ENCODE measurements at places on chromosomes 12 and 14.

DNA sequence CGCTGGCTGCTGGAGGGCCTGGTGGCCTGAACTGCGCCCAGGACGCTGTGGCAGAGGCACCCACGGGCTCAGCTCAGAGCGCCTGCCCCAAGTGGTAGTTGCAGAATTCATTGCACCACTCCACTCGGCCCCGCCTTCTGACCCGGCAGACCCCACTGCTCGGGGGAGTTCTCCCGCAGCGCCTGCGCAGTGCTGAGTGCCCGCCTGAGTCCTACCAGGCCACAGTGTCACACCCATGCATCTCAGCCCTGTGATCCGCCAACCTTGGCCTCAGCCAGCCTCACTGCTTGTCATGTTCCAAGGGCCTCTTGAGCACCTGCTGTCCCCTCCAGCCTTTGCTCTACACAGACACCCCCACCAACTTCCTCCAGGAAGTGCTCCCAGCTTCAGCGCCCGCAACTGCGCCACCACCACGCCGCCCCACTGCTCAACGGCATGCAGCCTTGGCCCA is 12.2 kb downstream of the DEGS2 start:
- no peak for DNase-seq

DNA sequence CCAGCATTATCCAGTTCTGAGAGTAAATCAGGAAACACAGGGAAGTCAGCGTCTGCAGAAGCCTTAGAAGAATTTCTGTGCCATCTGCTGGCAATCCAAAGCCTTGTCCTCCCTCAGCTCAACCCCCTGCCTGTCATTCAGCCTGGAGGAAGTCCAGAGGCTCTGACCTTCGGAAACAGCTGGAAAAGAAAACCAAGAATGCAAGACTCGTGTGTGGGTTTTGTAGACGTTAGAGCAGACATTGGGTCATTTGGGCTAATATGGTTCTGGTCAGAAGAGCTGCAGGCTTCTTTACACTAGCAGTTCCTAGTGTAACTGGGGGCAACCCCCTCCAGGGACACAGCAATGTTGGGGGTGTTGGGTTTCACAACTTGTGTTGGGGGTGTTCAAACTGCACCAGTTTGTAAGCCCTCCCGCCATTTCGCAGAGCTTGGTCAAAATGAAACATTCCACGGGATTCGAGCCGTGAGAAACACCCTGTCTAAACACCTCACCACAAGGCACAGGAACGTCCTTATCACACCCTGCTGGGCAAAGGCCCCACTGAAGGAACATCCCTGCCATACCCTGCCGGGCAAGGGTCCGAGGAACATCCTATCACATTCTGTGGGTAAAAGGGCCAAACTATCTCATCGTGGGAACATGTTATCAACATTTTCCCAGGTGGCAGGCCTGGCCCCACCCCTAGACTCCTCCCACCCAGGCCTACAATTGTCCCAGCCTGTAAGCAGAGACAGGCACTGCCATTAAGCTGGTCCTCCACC is 21.0 kb upstream of the SERPINA4 start:
- DNase-seq: no peak

- no peak for DNase-seq
Measured at GRCh38 chr12:103561174-103561573, 25.9 kb upstream of the STAB2 start.

GRCh38 chr12:132411457-132411856 is 78.5 kb upstream of the FBRSL1 start:
- DNase-seq: no peak

GRCh38 chr12:52531566-52532300 is 11.5 kb upstream of the KRT5 start:
- no peak for DNase-seq

- DNase-seq: no peak
Measured at GRCh38 chr14:26293909-26294308, 303.9 kb downstream of the NOVA1 start.

- DNase-seq: no peak
Measured at GRCh38 chr14:36224176-36224575, 47.7 kb upstream of the PTCSC3 start.

DNA sequence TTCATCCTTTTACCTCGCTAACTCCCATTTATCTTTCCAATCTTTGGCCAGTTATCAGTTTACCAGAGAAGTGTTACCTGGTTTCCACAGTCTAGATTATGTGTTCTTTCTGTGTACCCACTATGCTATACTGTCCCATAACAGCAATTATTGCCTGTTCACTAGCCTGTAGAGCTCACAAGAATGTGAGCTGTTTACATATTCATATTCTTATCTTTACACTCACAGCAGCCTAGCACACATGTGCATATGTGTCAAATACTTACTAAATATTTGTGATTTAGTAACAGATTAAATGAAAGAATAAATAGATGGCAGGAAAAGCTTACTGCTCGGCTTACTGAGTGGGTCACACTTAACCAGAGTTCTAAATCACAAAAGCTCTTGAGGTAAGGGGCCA is 97.8 kb downstream of the NOVA1 start:
- DNase-seq: no peak

- DNase-seq: no peak
Measured at GRCh38 chr12:95549392-95550084, 1.7 kb downstream of the USP44 start.

- DNase-seq: no peak
Measured at GRCh38 chr14:51419685-51420084, 179.6 kb downstream of the TMX1 start.

- DNase-seq: no peak
Measured at GRCh38 chr12:132518354-132518992, 28.5 kb downstream of the FBRSL1 start.

- DNase-seq: no peak
Measured at GRCh38 chr12:6104842-6105241, 19.6 kb downstream of the VWF start.

- no peak for DNase-seq
Measured at GRCh38 chr14:64720131-64720576, 15.9 kb downstream of the PLEKHG3 start.

GRCh38 chr12:109461049-109461845 is 15.9 kb downstream of the KCTD10 start:
- DNase-seq: no peak

DNA sequence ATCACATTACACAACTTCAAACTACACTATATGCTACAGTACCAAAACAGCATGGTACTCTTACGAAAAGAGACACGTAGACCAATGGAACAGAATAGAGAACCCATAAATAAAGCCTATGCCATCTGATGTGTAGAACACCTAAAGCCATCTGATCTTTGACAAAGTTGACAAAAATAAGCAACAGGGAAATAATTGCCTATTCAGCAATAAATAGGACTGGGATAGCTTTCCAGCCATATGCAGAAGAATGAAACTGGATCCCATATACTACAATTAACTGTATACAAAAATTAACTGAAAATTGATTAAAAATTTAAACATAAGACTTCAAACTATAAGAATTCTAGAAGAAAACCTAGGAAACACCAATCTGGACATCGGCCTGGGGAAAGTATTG is 120.7 kb downstream of the PTPRO start:
- no peak for DNase-seq

GRCh38 chr14:53951243-53951626 is 5.4 kb downstream of the BMP4 start:
- DNase-seq: no peak

DNA sequence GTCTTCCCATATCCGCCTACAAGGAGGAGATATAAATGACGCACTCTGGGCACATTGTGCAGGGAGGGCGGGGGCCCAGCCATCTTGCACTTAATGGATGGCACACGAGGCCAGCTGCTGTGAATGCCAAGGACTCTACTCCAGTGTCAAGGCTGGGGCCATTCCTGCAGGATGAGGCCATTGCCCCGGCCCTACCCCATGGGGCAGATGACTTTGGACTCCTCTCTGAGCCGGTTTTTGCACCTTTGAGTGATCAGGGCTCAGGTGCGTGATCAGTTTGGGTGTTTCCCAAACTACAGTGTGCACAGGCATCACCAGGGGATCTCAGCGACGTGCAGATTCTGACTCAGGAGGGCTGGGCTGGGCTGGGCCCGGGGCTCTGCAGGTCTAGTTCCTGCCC is 16.1 kb downstream of the MMAB start:
- DNase-seq: no peak

- peak; percentile 26 for DNase-seq
Measured at GRCh38 chr14:68466491-68466977, 326.3 kb downstream of the ZFP36L1 start.

DNA sequence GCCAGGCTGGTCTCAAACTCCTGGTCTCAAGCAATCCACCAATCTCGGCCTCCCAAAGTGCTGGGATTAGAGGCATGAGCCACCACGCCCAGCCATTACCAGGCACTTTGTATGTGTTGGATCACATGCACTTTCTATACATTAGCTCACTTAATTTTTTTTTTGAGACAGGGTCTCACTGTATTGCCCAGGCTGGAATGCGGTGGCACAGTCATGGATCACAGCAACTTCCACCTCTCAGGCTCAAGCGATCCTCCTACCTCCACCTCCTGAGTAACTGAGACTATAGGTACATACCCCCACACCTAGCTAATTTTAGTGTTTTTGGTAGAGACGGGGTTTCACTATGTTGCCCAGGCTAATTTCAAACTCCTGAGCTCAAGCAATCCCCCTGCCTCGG is 203.0 kb upstream of the MYL2 start:
- no peak for DNase-seq

DNA sequence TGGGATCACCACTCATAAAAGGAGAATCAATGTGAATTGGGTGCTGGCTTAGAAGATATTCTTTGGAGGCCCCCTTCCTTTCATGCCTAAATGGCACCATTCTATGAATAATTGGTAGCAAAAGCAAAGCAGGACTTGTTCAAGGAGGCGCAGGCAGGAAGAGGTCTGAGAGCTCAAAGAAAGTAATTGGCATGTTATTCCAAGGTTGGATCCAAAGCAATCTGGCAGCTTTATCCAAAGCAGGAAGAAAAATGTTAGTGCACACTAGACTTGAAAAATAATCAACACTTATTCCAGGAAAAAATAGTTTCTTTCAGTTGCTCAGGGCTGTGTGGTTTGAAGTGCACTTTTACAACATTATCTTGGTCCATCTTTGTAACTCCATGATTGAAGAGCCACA is 326.4 kb downstream of the NUAK1 start:
- DNase-seq: no peak

DNA sequence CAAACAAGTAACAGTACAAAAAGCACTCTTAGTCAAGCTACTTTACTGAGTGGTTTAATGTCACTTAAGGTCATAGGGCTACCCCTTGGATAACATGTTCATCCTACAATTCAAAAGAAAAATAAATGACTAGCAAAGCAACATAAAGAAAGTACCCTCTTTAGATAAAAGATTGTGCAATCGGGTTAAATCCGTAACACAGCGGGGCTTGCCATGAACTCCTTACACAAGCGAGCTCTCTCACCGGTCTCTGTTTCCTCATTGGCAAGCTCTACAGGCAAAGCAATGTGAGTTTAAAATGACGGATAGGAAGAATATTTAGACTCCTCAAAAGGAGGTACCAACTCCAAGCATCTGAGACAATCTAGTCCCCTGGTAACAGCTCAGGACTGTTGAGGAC is 140.6 kb downstream of the EGLN3 start:
- no peak for DNase-seq

GRCh38 chr14:96245710-96246538 is 10.1 kb upstream of the BDKRB1 start:
- DNase-seq: no peak

DNA sequence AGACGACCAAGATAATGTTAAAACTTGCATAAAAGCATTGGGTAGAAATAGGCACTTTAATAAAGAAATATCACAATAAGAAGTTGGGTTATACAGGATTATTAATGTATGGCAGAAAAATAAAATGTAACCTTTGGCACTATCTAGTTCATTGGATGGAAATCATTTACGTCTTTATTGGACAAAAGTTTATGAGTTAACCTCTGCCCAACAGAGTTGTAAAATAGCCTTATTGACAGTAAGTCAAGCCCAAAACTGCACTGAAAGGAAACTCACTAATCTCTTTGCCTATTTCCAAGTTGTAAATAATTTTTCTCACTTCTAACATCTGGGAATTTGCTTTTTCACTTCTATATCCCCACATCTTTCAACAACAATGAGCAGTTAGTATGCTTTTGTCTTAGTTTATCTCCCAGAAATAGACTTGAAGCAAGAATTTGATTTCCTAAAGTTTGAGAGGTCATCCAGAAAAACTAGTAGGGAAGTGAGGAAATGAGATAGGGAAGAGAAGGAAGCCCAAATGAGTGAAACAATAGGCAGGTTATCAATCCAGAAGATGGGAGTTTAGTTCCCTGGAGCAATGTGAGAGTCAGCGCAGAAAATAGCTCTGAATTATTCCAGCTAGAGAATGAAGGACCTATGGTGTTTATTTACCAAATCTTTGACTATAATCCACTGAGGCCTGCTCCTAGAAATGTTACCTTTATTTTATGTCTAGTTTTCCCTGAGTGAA is 434.8 kb downstream of the CCER1 start:
- DNase-seq: no peak

DNA sequence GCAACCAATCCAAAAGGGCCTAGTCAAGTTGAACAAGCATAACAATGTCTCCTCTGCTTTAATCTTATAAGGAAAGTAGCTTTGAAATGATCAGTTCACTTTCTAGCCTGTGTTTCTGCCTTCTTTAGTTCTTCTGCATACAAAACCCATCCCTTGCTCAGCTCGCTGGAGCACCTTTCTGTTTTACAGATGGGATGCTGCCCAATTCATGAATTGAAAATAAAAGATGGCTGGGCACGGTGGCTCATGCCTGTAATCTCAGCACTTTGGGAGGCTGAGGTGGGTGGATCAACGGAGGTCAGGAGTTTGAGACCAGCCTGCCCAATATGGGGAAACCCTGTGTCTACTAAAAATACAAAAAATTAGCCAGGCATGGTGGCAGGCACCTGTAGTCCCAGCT is 4.5 kb upstream of the RFC5 start:
- no peak for DNase-seq

- DNase-seq: no peak
Measured at GRCh38 chr12:105272152-105272551, 36.2 kb upstream of the APPL2 start.

DNA sequence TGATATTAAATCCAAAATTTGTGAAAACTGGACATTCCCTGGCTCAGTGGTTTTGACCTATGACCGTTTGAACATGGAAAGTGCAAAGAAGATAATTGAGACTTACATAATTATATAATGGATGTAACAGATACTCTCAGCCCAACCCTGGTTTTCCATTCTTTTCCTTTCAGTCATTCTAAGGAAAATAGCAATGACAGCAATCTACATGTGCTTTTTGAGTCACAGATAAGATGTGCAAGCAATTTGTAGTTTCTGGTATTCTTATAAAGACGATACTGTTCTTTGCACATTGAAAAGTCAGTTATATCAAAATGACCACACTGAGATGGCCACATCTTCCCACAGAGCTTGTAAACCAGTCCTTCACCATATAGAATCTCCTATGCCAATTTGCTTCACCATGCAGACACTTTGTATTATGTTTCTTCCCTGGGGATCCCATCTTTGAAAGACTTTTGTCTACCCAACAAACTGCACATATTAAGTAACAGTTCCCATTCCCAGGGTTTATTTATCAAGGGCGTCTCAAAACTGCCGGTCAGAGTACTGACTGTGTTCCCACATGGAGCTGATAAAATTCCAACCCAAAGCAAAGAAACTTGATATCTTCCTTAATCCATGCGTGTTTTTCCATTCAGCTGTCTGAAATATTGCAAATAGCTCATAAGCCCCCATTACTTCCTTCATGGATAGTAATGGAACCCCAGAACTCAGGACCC is 34.8 kb downstream of the PLXNC1 start:
- no peak for DNase-seq

- DNase-seq: no peak
Measured at GRCh38 chr12:105980085-105980484, 158.7 kb downstream of the NUAK1 start.
